Caudate nucleus (tissue), 63 donors: ENCODE measurements at places on chromosomes 13 and 19.

- no peak for DNase-seq
These were observed 29.1 kb downstream of the CNFN start for GRCh38 chr19:42360787-42361544.

GRCh38 chr19:45999653-46000121, 4.4 kb downstream of the CCDC61 start:
- peak; percentile 30 for DNase-seq

DNA sequence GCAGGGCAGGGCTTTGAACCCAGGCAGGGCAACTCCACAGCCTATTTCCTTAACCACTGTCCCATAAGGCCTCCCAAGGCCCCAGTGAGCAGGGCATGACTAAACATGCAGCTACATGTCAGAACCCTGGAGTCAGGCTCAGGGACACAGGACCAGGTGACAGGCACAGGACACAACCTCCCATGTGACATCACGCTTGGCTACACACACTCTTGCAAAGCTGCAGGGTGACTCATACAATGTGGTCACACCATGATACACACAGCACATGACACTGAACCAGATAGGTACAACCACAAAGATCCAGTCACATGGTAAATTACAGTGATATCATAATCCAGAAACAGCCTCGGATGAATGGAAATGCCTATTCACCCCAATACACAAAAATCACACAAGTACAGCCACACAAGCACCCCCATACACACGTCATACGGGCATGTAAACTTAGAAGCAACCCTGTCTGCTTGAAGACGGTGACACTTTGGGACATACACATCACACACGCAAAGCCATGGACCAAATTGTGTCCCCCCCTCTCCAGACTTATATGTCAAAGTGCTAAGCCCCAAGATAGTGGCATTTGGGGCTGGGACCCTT, 14.5 kb downstream of the KLK4 start:
- DNase-seq, result no peak

DNA sequence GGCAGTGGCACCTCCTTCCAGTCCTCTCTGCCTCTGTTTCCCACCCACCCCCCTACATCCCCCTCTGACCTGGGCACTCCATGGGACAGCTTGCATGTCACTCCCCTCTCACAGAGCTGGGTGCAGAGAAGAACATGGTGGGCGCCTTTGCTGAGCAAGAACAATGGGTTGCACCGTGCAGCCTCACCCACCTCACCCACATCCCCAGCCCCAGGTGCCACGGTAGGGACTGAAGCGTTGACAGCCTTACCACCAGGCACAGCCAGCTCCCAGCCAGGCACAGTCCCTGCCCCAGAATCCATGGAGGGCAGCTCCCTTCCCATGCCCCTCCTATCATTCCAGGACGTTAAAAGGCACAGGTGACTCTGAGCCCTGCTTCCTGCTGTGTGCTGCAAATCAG, 93.1 kb upstream of the VSTM2B start:
- DNase-seq, result no peak

DNA sequence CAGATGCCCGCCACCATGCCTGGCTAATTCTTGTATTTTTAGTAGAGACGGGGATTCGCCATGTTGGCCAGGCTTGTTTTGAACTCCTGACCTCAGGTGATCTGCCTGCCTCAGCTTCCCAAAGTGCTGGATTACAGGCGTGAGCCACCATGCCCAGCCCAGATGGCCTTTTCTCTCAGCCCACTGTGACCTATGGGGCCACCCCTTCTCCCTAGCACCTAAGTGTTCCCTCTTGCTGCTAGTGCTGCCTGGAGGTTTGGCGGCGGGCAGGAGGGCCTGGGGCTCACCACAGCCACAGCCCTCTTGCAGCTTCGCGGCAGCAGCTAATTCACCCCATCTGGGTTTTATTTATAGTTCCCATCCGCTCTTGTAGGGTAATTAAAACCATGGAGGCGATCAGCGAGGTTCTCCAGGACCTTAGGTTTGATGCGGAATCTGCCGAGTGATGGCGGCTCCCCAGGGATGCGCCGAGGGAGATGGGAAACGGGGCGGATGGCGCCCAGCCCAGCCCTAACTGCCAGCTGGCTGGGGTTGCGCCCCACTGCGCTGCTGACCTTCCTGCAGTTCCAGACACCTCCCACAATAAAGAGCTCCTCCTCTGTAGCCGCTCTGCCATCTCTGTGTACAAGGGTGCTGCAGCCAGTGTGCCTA, 3.3 kb downstream of the REX1BD start:
- no peak for DNase-seq

- DNase-seq, result no peak
These were observed 186.9 kb upstream of the UBL3 start for GRCh38 chr13:30037306-30037705.

DNA sequence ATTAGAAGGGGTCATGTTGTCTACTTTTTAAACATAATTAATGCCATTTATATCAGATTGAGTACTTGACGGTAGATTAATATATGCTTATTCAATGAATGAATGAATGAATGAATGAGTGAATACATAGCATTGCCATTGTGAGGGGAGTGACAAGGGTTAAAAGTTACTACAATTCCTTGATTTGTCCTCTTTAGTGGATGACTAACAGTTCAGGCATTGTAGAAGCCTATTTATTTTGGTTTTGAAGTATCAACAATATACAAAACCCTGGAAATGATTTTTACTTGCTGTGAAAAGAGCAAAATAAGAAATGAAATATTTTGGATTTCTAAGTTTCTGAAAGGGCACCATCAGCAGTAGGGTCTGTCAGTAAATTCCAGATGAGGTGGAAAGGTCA, 122.7 kb downstream of the CYSLTR2 start:
- no peak for DNase-seq

DNA sequence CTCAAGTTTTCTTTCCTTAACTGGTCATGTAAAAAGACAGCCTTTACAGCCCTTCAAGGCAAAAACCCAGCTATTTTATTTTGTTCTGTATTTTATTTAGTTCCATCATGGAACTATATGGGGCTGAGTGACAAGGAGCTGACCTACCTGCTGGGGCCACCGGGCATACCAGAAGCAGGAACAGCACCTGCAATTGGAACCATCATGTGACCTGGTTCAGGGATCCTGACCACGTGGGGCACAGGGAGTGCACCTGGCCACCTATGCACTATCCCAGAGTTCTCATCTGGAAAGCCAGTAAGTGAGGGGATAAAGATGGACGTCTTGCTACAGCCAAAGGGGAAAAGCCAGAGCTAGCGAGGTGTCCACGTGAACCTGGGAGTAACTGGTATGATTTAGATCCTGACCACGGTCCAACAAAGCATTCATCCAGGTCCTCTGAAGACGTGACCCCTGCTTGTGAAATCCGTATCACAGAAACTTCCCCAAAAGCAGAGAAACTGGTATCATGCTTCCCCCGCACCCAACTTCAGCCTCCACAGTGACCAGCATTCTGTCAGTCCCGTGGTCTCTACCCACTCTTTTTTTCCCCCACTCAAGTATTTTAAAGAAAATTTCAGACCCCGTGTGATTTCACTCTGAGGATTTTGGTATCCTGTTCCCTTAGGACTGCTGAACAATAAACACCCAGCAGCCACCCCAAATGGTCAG, 40.5 kb upstream of the SLC15A1 start:
- DNase-seq, result no peak

DNA sequence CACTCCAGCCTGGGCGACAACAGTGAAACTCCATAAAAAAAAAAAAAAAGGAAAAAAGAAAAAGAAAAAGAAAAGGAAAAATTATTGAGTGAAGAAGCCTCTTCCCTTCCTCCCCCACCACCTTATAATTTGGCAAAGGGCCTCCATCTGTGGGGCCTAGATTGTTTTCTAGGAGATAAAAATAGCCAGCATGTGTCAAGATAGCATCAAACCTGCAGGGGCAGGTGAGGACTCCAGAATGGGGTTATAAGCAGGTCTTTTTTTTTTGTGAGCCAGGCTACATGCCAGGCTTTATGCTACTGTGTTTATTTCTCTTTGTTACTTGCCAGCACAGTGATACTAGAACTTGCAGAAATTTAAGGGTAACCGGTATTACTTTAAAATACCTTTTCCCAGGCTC, 11.7 kb upstream of the TRIM13 start:
- DNase-seq, result peak; percentile 43

DNA sequence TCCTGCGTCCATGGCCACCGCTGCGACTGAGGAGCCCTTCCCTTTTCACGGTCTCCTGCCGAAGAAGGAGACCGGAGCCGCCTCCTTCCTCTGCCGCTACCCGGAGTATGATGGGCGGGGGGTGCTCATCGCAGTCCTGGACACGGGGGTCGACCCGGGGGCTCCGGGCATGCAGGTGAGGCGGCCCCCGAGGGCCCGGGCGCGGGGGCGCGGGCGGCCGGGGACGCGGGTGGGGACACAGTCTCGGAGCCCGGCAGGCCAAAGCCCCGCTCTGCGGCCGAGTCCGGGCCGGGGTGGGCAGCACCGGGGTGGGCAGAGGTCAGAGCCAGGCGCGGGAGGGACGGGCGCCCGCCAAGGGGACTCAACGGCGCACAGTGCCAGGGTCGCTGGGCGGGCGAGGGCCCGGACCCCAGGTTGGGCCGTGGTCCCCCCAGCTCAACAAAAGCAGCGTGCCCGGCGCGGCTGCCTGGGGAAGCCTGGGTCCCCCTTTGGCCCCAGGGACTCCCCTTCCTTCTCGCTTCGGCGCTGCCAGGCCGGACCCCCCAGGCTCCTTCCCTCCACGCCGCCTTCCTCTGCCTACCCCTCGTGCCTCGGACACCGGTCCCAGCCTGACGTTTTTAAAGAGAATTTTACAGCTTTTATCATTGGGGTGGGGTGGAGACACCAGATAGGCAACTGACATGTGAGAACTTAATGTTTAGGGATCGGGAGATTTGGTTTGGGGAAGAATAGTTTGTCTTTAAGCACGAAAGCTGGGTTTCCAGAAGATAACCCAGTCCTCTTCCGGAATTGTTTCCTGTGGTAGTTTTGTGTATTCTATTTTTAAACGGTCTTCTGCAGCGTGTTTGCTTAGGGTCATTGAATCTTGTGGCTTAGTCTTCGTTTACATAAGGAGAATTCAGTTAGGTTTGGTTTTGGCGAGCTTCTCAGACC, 509 bp downstream of the TPP2 start:
- peak; percentile 36 for DNase-seq

GRCh38 chr13:52399708-52400107, 6.3 kb downstream of the THSD1 start:
- no peak for DNase-seq

DNA sequence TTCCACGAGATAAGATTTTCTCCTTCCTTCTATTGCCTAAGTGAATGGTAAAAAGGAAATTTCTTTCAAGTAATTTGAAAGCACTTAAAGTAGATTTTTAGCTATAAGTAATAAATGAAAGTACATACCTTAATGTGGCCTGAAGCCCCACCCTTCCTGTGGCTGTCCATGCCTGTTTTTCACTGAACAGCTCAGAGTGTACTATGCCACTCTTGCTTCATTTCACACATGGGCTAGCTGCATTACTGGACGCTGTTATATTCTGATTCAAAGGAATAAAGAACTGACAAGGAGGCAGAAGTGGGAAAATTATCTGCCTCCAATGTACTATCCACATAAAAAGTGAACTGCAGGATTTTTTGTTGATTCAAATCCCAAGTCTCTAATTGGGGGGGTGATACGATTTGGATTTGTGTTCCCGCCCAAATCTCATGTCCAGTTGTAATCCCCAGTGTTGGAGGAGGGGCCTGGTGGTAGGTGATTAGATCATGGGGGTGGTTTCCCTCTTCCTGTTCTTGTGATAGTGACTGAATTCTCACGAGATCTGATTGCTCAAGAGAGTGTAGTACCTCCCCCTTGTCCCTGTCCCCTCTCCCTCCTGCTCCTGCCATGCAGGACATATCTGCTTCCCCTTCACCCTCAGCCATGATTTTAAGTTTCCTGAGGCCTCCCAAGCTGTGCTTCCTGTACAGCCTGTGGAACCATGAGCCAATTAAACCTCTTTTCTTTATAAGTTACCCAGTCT, 154.7 kb upstream of the SGCG start:
- DNase-seq, result no peak

GRCh38 chr13:26721251-26722121, 39.1 kb downstream of the GPR12 start:
- no peak for DNase-seq

DNA sequence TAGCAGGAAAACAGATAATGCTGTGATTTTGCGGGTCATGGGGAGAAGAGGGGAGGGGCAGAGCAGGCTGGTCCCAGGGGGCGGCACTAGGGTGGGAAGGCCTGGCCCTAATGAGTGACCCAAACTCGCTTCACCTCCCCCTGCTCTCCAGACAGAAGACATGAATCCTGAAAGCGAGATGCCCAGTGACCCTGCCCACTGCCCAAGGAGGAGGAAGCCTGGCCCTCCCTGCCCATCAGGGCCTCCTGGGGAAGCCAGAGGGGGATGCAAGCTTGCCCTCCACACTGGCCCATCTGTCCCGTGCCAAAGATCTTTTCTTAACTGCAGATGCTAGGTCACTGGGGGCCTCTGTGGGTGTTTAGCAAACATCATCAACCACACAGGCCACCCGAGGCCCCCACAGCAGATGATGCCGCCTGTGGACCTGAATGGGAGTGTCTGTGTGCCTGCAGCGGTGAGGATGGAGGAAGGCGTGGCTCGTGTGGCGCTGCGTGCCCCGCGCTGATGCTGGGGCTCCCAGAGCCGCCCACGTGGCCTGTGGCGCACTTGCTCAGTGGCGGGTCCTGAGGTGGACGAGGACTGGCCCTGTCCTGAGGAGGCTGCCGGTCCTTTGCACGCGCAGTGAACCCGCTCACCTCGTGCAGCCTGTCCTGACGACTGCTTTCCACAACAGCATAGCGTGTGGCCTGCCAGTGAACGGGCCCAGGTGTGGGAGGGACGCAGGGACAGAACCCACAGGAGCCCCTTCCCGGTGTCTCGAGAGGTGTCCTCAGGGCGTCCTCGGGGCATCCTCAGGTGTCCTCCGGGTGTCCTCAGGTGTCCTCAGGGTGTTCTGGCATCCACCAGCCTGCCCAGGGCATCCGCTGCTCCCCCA, 80.5 kb upstream of the MCF2L start:
- DNase-seq, result no peak

DNA sequence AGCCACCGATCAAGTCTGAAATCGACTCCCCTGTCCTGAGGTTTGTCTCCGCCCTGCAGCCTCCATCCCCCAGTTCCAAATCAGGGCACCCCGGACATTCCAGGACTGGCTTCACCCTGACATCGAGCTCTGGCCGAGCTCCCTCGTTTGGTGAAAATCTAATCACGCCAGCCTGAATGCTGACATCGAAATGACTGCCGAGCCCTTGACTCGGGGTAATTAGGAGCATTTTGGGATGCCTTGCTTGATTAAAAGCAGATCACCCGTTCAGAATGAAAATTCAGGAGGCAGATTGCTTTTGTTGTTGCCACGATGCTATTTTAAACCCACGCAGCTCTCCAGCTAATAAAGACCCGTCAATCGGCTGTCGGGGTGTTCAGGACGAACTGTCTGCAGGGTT, 34.3 kb downstream of the ZNRF4 start:
- DNase-seq, result no peak

DNA sequence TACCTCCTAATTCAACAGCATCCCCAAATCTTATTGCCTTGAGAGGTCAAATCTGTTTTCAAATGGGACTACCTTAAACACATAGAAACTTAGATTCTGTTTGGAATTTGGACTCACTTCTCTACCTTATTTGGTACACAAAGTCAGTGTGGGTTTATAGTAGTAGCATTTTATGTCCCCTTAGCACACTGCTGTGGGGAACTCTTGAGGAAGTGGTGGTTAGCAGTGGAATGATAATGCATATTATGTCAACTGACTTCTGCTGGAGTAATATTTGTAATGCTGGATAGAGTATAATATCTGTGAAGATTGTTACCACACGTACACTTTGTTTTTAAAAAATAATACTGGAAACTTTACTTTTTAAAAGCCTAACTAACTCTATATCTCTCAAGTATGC, 386.3 kb downstream of the NDFIP2 start:
- DNase-seq, result no peak

- no peak for DNase-seq
These were observed 94.2 kb upstream of the MCF2L start for GRCh38 chr13:112874751-112875300.
